ENCODE measurements at places on chromosomes 5 and 9. TPM values are rescaled to one million over a fixed set of nuclear protein-coding genes. Genes with fewer than 3 reads are reported as not detected.

DNA sequence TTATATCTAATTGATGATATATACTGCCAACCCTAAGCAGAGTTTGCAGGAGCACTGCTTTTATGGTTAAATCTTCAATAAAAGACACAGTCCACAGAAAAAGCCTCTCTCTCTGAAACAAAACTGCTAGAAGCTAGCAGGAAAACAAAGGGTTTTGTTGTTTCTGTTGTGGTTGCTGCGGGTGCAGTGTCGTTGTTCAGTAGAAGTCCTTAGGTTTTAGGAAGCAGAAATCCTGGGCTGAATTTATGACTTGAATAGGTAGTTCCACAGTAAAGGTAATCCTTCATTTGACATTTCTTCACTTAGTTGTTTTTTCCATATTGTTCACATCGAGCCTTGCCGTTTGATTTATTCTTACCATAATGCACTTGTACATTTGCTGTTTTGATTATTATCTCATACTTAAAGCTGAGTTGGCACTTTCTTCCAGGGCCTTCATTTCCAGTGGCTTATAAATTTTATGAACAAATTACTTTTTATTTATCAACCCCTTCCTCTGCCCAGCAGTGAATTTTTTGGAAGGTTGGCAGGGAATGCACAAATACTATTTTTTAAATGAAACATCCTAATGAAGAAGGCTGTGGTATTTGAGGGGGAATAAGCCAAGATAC lies 209.6 kb upstream of the SLC30A5 start:
- DNase-seq, result no peak

SEMA4D gene
- polyA plus RNA-seq, result 17.1 TPM

GRCh38 chr9:4661611-4662010 lies 483 bp upstream of the PLPP6 start:
- no peak for DNase-seq

DNA sequence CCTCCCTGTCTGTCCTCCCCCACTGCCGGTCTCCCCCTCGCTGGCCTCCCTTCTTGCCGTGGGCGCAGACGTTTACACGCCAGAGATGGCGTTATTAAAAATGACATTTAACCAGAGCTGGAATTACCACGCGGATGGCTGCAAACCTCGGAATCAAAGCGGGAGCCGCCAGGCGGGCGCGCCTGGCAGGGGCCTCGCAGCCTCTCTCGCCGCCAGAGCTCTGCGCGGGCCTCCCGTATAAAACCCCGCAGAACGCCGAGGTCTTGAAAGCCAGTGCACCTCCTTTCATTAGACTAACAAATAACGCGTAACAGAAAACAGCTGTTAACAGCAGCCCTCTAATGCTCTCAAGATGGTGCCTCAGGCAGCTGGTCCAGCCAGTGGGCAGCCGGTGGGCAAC lies 10.2 kb downstream of the PRRX2 start:
- no peak for DNase-seq

DNA sequence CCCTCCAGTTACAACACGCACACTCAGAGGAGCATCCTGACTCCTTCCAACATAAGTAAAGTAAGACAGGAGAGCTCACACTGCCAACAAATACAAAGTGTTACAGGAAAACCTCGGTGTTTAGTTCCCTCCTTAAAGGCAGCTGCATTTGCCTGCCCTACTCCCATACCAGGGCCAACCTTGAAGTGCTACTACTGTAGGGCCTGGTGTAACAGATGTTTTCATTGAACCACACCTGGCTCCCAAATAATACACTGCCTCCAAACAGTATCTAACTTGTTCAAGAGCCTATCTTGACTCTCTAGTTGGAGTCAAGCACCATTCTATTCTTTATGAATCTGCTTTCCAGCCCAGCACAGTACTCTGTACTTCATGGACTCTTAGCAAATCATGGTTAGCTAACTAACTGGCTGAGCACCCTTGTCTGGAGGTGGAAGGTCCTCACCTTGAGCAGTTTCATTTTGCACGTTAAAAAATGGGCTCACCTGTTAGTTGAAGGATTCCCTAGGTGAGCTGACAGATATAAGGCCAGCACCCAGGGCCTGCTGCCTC lies 34.6 kb downstream of the TTC39B start:
- no peak for DNase-seq

ZNF782 gene
- polyA plus RNA-seq, result 2.1 TPM

- DNase-seq, result no peak
These were observed 1026.3 kb downstream of the CDH12 start for GRCh38 chr5:21826884-21827283.

- no peak for DNase-seq
These were observed 63.0 kb downstream of the TSSK1B start for GRCh38 chr5:113371721-113372196.

GRCh38 chr9:73230251-73230650 lies 78.6 kb downstream of the ANXA1 start:
- no peak for DNase-seq

DNA sequence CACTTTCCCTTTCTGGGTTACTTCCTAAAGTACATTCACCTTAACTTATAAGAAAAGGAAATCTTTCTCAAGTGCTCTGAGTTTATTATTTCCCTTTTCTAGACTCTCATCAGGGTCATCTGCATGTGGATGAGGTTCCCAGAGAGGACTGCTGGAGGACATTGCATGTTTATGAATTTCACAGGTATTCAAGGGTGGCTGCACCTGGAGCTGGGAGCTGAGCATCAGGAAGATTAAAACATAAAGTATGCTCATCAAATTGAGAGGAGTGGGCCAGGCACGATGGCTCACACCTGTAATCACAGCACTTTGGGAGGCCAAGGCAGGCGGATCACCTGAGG lies 34.7 kb upstream of the PLIN2 start:
- no peak for DNase-seq

- DNase-seq, result no peak
These were observed 3.6 kb upstream of the CCNJL start for GRCh38 chr5:160315968-160316367.

SLC25A46 gene
- polyA plus RNA-seq, result 12.5 TPM

DNA sequence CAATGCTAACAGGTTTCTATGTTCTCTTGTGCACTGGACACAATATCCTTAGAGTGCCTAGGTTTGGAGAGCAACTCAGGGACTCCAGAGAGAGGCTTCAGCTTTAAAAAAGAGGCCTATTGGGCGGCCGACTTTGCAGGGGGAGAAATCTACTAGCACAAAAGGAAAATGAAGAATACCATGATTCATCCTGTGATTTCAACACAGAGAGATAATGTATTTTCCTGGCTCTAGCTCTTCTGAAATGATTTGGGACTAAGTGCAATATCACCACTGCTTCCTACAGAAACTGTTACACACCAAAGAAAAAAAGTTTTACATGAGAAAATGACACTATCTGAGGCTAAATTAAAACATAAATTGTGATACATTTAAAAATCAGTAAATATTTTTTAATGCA lies 146.1 kb upstream of the TSLP start:
- DNase-seq, result no peak

GRCh38 chr5:132251220-132251725 lies 6.2 kb upstream of the PDLIM4 start:
- no peak for DNase-seq

- peak; percentile 63 for DNase-seq
These were observed 32.5 kb downstream of the TENT4A start for GRCh38 chr5:6745706-6746222.

- DNase-seq, result no peak
These were observed 96.7 kb upstream of the SEMA6A start for GRCh38 chr5:116671211-116671736.

Measured in GM23338 (cell line).